ENCODE measurements at places on chromosomes 2 and 18. TPM values are rescaled to one million over a fixed set of nuclear protein-coding genes. Genes with fewer than 3 reads are reported as not detected.

GRCh38 chr18:46632401-46633071 lies 24.5 kb downstream of the LOXHD1 start:
- H3K27me3 ChIP-seq, result no peaks in the 10 kb centered on the region
- no peaks in the 10 kb centered on the region for H3K4me1 ChIP-seq

DNA sequence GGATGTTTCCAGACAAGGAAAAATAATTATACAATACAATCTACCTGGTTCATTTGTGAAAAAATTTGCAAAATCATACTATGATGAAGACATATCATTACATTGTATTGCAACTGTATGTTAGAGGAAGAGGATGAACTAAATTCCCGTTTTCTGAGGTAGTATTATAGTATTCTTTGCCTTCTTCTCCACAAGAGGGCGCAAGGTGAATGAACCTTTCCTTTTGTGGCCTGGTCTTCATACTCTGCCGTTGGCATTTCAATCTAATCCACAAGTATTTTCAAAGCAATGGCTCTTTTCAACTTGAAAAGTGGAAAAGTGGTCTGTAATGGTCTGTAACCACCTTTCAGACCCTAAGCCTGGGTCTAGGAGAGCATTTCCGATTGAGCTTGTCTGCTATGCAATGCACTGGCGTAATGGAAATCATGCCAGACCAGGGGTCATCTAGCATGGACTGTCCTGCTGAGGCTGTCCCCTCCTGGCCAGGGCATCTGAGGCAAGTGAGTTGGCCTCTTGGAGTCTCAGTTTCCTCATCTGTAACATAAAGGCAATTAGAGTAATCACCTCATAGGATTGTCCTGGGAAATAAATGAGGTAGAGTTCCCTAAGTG lies 30.8 kb upstream of the ZNF396 start:
- no peaks in the 10 kb centered on the region for H3K4me1 ChIP-seq
- DNase-seq, result no peak
- H3K27ac ChIP-seq, result no peak overlapping the region
- no peaks in the 10 kb centered on the region for H3K36me3 ChIP-seq
- H3K27me3 ChIP-seq, result no peaks in the 10 kb centered on the region

DNA sequence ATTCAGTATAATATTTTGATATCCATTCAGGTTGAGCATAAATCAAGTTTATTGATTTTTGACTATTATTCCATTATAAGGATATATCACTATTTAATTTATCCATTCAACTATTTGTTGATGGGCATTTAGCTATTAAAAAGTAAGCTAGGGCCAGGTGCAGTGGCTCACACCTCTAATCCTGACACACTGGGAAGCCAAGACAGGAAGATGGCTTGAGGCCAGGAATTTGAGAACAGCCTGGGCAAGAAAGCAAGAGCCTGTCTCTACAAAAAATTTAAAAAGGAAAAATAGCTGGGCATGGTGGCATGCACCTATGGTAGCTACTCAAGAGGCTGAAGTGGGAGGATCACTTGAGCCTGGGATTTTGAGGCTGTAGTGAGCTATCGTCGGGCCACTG lies 183.5 kb downstream of the HNMT start:
- H3K4me3 ChIP-seq, result no peak overlapping the region
- no peaks in the 10 kb centered on the region for H3K27me3 ChIP-seq
- DNase-seq, result no peak
- H3K27ac ChIP-seq, result no peak overlapping the region
- no peaks in the 10 kb centered on the region for H3K4me1 ChIP-seq
- no peaks in the 10 kb centered on the region for H3K36me3 ChIP-seq

DNA sequence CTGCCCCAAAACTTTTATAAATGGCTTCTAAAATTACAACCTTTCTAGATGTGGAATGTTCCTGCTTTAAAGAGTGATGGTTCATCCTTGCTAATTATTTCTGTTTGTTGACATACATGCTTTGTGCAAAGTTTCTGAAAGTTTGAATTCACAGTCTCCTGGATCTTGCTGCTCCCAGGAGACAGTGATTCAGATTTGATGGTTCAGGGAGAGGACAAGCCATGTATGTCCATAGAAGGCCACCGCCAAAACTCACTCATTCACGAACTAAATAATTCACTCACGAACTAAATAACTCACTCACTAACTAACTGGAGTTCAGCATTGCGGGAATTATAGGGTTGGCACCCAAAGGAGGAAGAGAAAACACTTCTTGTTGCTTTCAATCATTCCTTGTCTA lies 416.5 kb upstream of the ZEB2 start:
- no peak overlapping the region for H3K27ac ChIP-seq
- peaks cover 21% of the 10 kb centered on the region for H3K4me1 ChIP-seq
- no peak overlapping the region for H3K4me3 ChIP-seq
- no peaks in the 10 kb centered on the region for H3K27me3 ChIP-seq

DNA sequence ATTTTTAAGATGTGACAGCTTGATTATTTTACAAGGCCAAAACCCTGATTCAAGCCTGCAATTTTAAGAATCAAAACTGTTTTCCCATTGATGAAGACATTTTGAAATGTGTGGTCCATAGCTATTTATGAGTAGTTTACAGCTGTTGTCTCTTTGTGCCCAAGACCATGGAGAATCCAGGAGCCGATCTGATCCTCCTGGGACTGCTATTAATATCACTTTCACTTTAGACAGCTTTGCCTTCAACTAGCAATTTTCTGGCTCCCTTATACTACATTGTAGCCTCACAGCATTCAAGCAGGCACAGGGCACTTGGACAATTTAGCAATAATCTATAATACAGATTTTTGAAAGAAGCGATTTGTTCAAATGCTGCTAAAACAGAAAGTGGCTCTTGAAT lies 172.9 kb downstream of the SLC8A1 start:
- no peak overlapping the region for H3K4me3 ChIP-seq
- H3K4me1 ChIP-seq, result no peaks in the 10 kb centered on the region
- no peak for DNase-seq
- H3K27me3 ChIP-seq, result no peaks in the 10 kb centered on the region
- no peaks in the 10 kb centered on the region for H3K36me3 ChIP-seq

GRCh38 chr2:110718990-110719389 lies 13.4 kb upstream of the ACOXL start:
- H3K27me3 ChIP-seq, result no peaks in the 10 kb centered on the region
- no peak overlapping the region for H3K27ac ChIP-seq
- no peak overlapping the region for H3K4me3 ChIP-seq
- no peaks in the 10 kb centered on the region for H3K4me1 ChIP-seq

DNA sequence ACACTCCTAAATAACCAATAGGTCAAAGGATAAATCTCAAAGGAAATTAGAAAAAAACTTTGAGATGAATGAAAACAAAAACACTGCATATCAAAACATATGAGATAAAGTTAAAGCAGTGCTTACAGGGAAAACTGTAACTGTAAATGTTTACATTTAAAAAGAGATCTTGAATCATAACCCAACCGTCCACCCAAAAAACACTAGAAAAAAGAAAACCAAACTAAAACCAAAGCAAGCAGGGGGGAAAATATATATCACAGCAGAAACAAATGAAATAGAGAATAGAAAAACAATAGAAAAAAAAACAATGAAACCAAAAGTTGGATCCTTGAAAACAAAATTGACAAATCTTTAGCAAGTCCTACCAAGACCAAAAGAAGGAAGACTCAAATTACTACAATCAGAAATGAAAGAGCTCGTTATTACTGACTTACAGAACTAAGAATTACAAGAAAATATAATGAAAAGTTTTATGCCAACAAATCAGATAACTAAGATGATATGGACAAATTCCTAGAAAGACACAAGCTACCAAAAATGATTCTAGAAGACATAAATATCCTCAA lies 65.6 kb downstream of the TLK1 start:
- no peaks in the 10 kb centered on the region for H3K27me3 ChIP-seq
- H3K4me3 ChIP-seq, result no peak overlapping the region
- peaks cover 15% of the 10 kb centered on the region for H3K4me1 ChIP-seq
- no peaks in the 10 kb centered on the region for H3K36me3 ChIP-seq

DNA sequence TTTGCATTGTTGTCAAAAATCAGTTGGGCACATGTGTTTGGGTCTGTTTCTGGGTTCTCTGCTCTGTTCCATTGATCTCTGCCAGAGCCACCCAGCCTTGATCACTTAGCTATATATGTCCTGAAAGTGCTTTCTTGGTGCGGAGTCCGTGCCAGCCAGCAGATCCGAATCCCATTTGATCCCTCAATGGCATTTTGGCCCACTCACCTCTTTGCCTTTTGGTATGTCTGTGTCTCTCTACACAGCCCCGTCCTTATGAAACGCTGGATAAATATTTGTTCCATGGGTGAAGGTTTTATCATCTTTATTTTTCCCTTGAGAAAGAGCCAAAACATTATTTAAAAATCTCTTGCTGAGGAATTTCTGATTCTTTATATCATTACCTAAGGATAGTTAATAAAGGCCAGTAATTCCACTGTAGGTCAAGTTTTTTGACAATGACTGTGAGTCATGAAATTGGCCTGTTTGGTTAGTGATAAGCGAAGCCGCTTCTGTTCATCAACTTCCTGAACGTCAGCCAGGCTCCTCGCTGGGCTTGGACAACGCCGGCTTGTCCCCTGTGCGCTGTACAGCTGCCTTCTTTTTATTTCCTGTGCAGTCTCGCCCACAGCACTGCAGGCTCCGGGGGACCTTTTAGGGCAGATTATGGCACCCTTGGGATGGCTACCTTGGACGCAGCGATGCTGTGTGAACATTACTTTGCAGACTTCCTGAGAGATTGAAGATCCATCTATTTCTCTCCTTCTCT lies 24.9 kb downstream of the MTCL1 start:
- H3K4me1 ChIP-seq, result peaks cover 45% of the 10 kb centered on the region
- H3K27ac ChIP-seq, result peak overlapping the region; percentile 25
- DNase-seq, result peak; percentile 75
- H3K4me3 ChIP-seq, result no peak overlapping the region

- H3K27ac ChIP-seq, result no peak overlapping the region
- no peaks in the 10 kb centered on the region for H3K4me1 ChIP-seq
- no peaks in the 10 kb centered on the region for H3K36me3 ChIP-seq
- H3K27me3 ChIP-seq, result no peaks in the 10 kb centered on the region
- no peak overlapping the region for H3K4me3 ChIP-seq
Observed at GRCh38 chr2:109533823-109534222, 79.9 kb downstream of the SEPTIN10 start.

DNA sequence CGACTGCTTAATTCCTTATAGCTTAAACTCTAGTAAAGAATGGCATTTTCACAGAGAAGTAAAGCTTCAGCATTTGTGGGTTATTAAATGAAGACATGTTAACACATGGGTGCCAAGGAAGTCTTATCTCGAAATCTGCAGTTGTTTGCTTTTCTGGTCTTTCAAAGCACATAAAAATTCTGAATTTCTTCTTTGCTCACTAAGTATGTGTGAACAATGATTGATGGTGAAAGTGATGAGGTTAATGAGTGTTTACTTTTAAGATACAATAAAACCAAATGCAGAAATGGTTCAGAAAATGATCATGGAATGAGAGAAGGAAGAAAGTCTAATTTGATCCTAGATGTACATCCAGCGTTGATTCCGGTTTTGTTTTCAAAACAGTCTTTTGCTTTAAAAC lies 234.6 kb upstream of the RAB12 start:
- H3K36me3 ChIP-seq, result peaks cover 7% of the 10 kb centered on the region
- no peaks in the 10 kb centered on the region for H3K27me3 ChIP-seq
- no peak for DNase-seq
- no peak overlapping the region for H3K4me3 ChIP-seq
- H3K4me1 ChIP-seq, result no peaks in the 10 kb centered on the region

FOXI3 gene
- total RNA-seq, result not detected

PLEKHH2 gene
- 51.9 TPM for total RNA-seq

SLC4A5 gene
- 1.5 TPM for total RNA-seq

CBLN2 gene
- 0.16 TPM for total RNA-seq

ANKRD30B gene
- total RNA-seq, result 0.36 TPM

All from sigmoid colon (tissue), 7 donors.